H4 (cell line): ENCODE measurements at places on chromosomes 7 and 10. TPM values are rescaled to one million over a fixed set of nuclear protein-coding genes. Genes with fewer than 3 reads are reported as not detected.

- no peak for DNase-seq
These were observed 179.2 kb upstream of the SHH start for GRCh38 chr7:155991470-155991869.

- DNase-seq, result no peak
These were observed 74.6 kb upstream of the LYZL2 start for GRCh38 chr10:30704026-30704600.

Gene HABP2
- total RNA-seq, result not detected in 2 replicates

Gene EIF3A
- 41.0 and 57.4 TPM in 2 replicates for total RNA-seq

DNA sequence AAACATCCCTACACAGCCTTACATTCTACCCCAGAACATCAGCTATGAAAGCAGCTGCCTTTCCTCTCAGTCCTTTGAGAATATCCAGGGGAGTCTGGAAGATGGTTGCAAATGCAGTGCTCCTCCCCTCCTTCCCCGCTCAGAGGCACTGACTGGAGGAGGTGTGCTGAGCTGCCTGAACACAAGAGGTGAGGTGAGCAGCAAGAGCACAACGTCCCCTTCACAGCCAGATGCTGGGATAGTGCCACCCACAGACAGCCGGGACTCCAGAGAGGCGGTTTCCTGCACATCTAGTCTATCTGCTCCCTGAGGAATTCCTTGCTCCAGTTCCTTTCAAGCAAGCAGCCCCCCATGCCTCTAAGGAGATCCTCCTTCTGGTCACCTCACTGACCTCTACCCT lies 74.2 kb downstream of the EZH2 start:
- no peak for DNase-seq

DNA sequence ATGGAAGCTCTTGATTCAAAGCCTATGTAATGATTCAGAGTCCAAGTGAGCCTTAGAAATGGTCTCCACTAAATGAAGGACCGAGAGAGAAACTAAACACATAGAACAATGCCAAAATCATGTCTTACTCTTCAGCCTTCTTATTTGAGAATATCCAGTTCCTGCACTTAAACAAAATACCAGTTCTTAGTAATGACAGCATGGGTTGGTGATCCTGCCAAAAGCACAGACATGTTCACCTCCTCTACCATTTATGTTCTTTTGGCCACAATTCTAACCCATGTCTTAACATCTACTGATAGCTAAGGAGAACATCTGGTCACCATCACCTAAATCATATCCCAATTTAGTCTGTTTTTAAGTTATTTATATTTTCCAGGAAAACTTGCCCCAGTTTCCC lies 239.6 kb upstream of the PTN start:
- no peak for DNase-seq

DNA sequence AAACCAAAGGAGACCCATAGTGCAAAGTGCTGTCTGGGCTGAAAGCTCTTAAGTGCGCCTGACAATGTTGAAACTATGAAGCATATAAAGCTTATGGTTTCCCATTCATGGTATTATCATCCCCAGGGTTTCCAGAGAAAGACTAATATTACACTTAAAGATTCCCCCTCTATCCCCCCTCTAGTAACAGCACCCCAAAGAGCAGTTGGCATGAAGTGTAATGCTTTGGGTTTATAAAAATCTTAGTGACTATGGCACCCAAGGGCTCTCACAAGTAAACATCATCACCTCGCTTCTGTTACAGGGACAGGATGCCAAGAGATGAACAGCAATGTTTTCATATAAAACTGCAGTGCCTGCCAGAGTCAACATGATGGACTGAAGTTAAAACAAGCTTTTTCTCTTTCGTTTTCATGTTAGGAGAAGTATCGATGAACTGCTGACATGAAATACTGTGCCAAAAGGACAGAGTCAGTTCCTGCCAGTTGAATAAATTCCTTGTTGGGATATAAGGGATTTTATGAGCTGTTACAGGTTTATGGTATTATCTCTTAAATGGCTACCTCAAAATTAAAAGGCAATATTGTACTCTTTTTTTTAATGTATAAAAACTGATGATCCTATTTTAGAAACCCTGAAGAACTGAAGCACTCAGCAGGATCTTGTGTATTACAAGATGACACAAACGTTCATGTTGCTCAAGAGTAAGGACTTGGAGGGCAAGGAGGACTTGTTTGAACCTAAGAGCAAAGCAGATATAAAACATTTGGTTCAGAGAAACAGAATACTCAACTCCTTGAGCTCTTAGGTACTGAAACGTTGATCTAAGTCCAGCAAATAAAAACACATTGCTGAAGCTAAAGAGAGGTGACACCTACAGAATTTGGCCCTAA lies 203.7 kb upstream of the IMMP2L start:
- DNase-seq, result no peak

Gene GPNMB
- 81.4 and 112 TPM in 2 replicates for total RNA-seq

- DNase-seq, result no peak
These were observed 21.7 kb upstream of the LRRC17 start for GRCh38 chr7:102890971-102891692.

- no peak for DNase-seq
These were observed at the start of gene RGR for GRCh38 chr10:84244651-84245270. Gene RGR, plus strand, starts transcription at chr10:84245053. Its CDS starts 38 bp downstream, at chr10:84245091.

GRCh38 chr7:110573862-110574528 lies 516.9 kb upstream of the LRRN3 start:
- DNase-seq, result peak; percentile 91

DNA sequence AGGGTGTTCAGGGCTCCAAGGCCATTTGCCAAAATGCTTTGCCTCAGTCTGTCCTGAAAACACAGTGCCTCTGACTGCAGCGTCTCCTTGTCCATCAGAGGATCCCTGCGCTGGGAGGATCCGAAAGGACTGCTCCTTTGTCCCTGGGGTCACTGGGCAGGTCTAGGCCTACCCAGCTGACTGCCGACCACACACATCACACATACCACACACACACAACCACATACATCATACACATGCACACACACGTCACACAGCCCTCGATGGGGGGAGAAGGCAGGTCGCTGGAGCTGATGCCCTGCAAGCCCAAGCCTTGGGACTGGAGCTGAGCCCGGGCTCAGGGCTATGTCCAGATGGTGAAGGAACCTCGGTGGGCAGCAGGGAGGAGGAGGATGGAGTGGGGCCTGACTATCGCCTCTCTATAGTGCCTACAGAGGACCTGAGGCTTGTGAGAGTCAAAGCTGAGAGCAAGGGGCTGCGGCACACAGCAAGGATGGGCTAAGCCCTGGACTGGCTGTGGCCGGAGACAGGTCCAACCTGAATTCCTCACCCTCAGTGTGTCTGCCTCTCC lies 29.1 kb downstream of the GPRIN2 start:
- no peak for DNase-seq

- no peak for DNase-seq
These were observed 123.3 kb downstream of the MICU1 start for GRCh38 chr10:72502581-72502980.

- peak; percentile 82 for DNase-seq
These were observed 37.6 kb upstream of the TCF7L2 start for GRCh38 chr10:112912410-112912928.

Gene PAX4
- not detected in 2 replicates for total RNA-seq

DNA sequence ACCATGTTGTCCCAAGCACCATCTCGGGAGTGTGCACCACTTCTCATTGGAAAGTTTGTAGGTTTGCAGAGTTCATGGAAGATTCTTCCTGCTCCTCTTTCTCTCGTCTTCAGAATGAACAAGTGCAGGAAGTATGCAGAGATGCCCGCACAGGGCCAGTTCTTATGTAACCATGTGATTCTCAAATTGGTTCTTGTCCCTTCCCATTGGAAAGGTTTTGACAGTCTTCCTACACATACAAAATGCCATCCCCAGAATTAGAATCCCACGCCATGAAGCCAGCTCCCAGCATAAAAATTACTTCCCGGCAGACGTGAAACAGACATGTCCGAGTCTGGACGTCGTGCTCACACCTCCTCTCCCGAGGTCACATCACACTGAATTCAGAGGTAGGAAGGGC lies 251.6 kb downstream of the ELMO1 start:
- no peak for DNase-seq

Gene SPRN
- total RNA-seq, result not detected in 2 replicates

Gene C7orf33
- not detected in 2 replicates for total RNA-seq

Gene SUMF2
- total RNA-seq, result 206 and 255 TPM in 2 replicates

Gene EGFR
- 12.6 and 16.5 TPM in 2 replicates for total RNA-seq

DNA sequence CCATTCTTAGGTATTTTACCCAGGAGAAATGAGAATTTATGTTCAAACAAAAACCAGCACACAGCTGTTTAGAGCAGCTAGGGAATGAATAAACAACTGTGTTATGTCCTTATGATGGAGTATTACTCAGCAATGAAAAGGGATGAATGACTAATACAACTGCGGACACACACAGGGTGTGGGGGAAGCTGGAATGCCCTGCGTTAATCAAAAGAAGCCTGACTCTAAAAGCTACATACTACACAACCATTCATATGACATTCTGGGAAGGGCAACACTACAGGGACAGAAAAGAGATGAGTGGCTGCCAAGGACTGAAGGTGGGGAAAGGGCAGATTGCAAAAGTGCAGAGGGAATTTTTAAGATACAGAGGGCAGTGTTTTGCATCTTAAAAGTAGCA lies 64.0 kb downstream of the DLG5 start:
- DNase-seq, result no peak

- no peak for DNase-seq
These were observed 29.6 kb downstream of the ARHGAP21 start for GRCh38 chr10:24694086-24694485.

DNA sequence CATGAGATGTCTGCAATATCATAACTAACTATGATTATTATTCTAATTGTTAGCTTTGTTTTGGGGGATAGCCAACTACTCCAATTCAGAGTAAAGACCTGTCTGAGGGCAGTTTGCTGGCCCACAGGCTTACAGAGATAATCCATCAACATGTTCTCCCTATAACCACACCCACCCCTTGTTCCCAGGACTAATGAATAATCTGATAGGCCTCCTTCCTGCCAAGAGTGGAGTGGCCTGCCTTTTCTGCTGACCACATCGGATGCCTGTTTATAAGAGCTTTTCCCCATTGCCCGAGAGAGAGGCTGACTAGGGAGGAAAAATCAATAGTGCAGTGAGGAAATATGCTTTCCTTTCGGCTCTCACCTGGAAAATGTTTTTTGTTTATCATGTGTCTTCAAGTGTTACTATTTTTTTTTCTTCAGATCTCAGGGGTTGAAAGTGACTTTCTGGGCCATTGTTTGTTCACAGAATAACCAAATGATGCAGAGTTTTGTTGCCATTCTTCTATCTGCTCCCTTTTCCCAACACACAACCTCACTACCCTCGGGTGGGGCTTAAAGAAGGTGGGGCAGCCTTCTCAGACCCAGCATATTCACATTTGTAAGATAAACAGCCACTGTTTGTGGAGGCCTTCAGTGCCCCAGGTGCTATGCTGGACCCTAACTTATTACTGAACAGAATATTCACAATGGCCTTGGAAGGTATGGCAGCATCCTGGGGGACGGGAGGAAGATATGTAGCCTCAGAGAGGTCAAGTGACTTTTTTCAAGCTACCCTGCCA lies 38.4 kb downstream of the PLPP4 start:
- DNase-seq, result peak; percentile 53

- DNase-seq, result no peak
These were observed 874.2 kb downstream of the KCNMA1 start for GRCh38 chr10:76763376-76763775.

DNA sequence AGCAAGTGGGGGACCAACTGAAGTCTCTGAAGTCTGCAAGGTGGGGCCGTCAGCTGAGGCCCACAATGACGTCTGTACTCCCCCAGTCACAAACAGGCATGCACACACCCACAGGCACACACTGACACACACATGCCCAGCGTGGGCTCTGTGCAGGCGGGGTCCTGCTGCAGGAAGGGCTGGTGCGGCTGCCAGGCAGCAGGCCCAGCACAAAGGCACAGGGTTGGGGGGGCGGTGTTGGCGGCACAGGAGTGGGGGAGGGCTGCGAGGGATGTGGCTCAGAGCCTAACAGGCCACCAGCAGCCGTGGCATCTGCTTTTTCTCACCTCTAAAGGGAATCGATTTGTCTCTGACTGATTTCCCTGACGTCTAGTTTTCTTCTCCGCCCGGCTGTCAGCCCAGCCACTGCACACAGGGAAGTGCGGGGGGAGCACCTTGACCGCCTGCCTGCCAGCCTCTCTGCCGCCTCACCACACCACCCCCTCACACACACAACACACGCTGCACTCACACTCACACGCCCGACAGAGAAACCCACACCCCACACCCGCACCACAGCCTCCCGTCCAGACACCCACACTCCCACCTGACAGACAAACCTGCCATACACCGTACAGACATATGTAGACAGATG lies 43.5 kb upstream of the ZMIZ1 start:
- no peak for DNase-seq

Gene CHRM2
- 0.04 and 0.58 TPM in 2 replicates for total RNA-seq

- no peak for DNase-seq
These were observed 643.1 kb downstream of the PARD3 start for GRCh38 chr10:34171957-34172527.

Gene NUTM2D
- total RNA-seq, result 0.35 and 0.45 TPM in 2 replicates

DNA sequence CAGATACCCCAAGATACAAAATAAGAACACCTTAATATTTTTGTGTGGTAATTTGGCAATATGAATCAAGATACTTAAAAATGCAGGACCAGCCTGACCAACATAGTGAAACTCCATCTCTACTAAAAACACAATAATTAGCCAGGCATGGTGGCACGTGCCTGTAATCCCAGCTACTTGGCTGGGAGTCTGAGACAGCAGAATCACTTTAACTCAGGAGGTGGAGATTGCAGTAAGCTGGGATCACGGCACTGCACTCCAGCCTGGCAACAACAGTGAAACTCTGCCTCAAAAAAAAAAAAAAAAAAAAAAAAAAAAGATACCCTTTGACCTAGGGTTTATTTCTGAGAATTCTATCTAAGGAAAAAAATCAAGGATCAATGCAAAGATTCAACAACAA lies 450.7 kb downstream of the SORCS1 start:
- no peak for DNase-seq

DNA sequence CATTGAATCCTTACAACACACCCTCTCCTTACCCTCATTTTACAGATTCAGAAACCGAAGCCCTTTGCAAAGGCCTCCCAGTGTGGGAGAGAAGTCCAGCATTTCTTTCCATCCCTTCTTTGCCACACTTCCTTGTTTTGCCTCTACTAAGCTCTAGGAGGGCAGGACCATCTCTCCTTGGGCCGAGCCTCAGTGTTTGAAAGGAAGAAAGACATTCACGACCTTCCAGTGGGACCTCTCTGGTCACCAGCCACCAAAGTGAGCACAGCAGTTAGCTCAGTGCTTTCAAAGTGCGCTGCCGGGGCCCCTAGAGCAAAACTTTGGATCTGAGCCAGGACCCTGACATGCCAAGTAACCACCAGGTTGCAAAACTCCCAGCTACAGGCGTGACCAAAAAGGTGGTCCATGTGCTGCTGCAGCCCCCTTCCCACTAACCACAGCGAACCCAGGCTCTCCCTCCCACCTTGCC lies 12.4 kb downstream of the CTBP2 start:
- no peak for DNase-seq

Gene SPDYE6
- not detected in 2 replicates for total RNA-seq

Gene CAMK2G
- total RNA-seq, result 24.1 and 27.4 TPM in 2 replicates

DNA sequence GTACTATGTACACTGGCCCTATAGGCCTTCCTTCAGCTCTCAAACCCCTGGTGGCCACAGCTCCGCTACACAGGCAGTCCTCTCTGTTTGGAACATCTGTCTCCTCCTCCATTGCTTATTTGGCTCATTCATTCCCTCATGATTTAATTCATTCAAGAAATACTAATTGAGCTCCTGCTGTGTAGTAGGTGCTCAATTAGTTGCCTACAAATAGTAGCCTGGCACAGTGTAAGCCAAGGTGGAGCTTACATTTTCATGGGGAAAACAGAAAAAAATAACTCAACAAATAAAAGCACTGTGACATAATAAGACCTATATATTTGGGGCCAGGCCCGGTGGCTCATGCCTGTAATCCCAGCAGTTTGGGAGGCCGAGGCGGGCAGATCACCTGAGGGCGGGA lies 3.4 kb upstream of the FIS1 start:
- DNase-seq, result no peak
